Right renal pelvis (tissue), 4 donors: ENCODE measurements at places on chromosomes 4 and X. TPM values are rescaled to one million over a fixed set of nuclear protein-coding genes. Genes with fewer than 3 reads are reported as not detected.

GIMD1 gene
- polyA plus RNA-seq = not detected

- DNase-seq = no peak
Measured at GRCh38 chrX:127112726-127113125, 293.2 kb downstream of the PRR32 start.

UGT2B10 gene
- 0.38 TPM for polyA plus RNA-seq

ESX1 gene
- polyA plus RNA-seq = not detected

HSFX1 gene
- 2.0 TPM for polyA plus RNA-seq

- no peak for DNase-seq
Measured at GRCh38 chr4:184891816-184892397, 66.1 kb upstream of the ACSL1 start.

SLC7A11 gene
- polyA plus RNA-seq = 1.9 TPM

FSTL5 gene
- polyA plus RNA-seq = 3.8 TPM

DNA sequence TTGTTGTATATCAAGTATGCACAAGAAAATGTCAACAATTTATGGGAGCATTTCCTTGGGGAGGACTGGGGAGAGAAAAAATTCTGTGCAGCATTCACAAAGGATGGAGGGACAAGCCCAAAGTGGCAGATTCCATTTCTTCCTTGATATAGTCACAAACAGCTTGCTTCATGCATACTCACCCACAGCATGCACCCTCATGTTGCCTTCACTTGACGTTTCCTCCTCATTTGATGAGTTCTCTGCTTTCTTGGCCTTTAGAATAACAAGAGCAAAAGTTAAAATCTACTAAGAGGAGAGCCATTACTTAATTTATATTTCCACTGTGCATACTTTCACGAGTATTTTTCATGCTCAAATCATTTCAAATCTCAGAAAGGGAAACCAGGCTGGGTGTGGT is 37.7 kb downstream of the SPARCL1 start:
- DNase-seq = no peak

DNA sequence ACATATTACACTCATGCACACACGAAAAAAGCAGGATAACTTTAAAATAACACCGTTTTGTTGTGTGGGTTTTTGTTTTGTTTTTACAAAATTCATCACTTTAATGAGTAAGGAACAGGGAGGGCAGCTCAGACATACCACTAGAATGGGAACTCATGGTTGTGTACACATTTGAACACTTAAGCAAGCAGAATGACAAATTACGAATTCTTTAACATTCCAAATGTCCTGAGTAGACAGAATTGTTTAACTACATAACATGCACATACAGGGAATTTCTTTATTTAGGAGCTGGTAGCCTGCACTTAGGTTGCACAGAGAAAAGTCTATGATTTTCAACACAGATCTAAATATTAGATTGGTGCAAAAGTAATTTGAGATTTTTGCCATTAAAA is 96.4 kb downstream of the ATP8A1 start:
- DNase-seq = no peak

ODAPH gene
- polyA plus RNA-seq = 0.21 TPM

GRCh38 chr4:74097116-74097515 is 1.9 kb downstream of the CXCL2 start:
- DNase-seq = no peak

DNA sequence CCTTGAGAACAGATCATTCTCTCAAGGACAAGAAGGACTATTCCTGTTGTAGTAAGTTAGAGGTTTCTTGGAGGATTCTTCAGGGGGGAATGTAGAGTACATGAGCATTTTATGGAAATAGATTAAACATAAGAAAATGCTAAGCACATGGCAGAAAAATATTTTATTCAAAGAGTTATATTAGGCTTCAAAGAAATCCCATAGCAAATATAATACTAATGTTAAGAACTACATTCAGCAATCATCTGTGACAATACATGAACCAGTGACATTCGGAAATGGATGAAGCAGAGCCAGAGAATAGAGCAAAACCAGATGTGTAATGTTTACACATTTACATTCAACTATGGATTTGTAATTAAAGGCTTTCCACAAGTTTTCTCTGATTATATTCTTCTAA is 288.6 kb downstream of the NAF1 start:
- DNase-seq = no peak

GRCh38 chrX:101999644-102000539 is 68.1 kb upstream of the ZMAT1 start:
- no peak for DNase-seq

- no peak for DNase-seq
Measured at GRCh38 chr4:74618659-74619058, 173.7 kb downstream of the AREG start.

- no peak for DNase-seq
Measured at GRCh38 chr4:120816296-120816965, 106.1 kb downstream of the PRDM5 start.

G6PD gene
- polyA plus RNA-seq = 43.2 TPM

DNA sequence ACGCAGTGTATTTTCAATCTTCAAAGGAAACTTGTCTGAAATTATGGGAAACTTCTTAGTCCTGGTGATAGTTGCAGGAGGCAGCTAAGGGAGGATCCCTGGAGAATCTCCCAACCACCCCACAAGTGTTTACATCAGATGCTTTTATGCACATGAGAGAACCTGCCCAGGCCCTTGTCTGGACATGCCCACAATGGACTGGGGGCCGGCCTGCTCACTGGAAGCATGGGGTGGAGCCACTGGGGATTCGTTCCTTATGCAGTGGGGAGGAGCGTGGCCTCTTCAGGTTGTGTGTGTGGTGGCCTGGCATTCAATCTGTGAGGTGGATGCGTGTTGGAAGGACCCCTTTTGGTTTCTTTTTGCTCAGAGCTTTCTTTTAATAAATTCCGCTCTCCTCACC is 398.7 kb upstream of the PPP1R2C start:
- DNase-seq = no peak

DNA sequence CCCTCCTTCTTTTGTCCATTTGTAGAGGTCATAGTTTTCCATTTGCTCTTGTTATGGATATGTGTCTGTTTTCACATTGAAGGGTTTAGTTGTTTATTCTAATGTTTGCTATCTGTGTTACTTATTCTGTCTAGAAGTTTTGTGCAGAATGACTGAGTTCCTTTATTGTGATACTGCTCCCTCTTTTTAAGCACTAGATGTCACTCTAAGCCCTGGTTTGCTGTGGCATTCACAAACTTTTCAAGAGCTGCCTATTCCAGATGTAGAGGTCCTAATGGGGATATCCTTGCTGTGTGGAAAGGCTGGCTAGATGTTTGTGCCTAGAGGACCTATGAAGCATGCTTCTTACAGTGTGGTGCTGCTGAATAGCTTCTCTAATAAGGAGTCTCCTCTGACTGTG is 338.6 kb downstream of the SPIN4 start:
- DNase-seq = no peak

- no peak for DNase-seq
Measured at GRCh38 chr4:52576961-52577623, 82.0 kb downstream of the USP46 start.

TAF1 gene
- polyA plus RNA-seq = 32.4 TPM

DNA sequence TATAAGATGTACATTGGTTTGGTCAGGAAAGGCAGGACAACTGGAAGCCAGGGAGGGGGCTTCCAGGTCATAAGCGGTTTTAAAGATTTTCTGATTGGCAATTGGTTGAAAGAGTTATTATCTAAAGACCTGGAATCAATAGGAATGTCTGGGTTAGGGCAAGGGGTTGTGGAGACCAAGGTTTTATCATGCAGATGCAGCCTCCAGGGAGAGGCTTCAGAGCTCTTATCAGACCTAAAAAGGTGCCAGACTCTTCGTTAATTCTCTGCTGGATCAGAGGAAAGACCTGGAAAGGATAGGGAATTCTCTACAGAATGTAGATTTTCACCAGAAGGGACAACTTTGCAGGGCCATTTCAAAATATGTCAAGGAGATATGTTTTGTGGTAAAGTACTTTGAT is 62.8 kb downstream of the BEX3 start:
- no peak for DNase-seq

GRCh38 chrX:120692319-120692718 is 62.5 kb upstream of the C1GALT1C1 start:
- no peak for DNase-seq

GRCh38 chr4:88297725-88298454 is 13.5 kb upstream of the PPM1K start:
- DNase-seq = no peak

PRRG3 gene
- polyA plus RNA-seq = 5.1 TPM

- DNase-seq = no peak
Measured at GRCh38 chr4:41024556-41025491, 189.5 kb downstream of the APBB2 start.

PLXNB3 gene
- polyA plus RNA-seq = 2.9 TPM
